ENCODE measurements at places on chromosomes 3 and 15.
A peak's percentile ranks its signal among the peaks of the same experiment; 100 is the strongest.

- no peaks in the 10 kb centered on the region for H3K27me3 ChIP-seq
- H3K4me1 ChIP-seq, result no peaks in the 10 kb centered on the region
- no peak for DNase-seq
- no peak overlapping the region for H3K27ac ChIP-seq
Measured at GRCh38 chr3:120550546-120550945, 45.6 kb upstream of the NDUFB4 start.

DNA sequence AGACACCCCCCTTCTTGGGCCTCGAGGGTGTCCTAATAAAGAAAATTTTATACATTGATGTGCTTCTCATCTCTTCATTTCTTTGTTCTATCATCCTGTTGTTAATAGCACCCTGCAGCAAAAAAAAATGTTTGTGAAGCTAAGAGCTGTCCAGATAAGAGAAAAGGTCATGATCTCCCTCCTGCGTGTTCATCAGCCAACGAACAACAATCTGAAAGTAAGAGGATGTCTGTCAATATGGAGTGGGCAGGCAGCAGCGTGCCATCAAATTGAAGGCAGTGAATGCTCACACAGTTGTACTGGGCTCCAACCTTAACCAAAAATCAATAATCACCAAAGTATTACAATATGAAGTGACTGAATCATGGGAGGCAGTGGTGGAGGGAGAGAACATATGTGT, 418.6 kb upstream of the ONECUT1 start:
- DNase-seq, result no peak
- H3K36me3 ChIP-seq, result no peaks in the 10 kb centered on the region
- no peak overlapping the region for H3K4me3 ChIP-seq
- H3K4me1 ChIP-seq, result no peaks in the 10 kb centered on the region
- no peak overlapping the region for H3K27ac ChIP-seq
- no peaks in the 10 kb centered on the region for H3K27me3 ChIP-seq

- no peaks in the 10 kb centered on the region for H3K36me3 ChIP-seq
- no peaks in the 10 kb centered on the region for H3K27me3 ChIP-seq
- no peaks in the 10 kb centered on the region for H3K4me1 ChIP-seq
Measured at GRCh38 chr3:120364821-120365220, 15.7 kb upstream of the LRRC58 start.

DNA sequence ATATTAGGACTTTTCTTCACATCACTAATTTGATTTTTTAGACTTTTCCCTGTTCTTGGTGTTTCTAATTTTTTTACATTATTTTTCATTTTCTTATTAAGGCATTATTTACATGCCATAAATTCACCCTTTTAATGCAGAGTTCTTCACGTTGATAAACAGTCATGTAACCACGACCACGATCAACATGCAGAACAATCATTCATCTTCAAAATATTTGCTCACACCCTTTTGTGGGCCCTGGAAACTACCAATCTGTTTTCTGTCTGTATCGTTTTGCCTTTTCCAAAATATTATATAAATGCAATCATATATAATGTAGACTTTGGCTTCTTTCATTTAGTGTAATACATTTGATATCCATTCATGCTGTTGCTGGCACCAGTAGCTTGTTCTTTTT, 48.7 kb downstream of the ARRDC4 start:
- H3K36me3 ChIP-seq, result no peaks in the 10 kb centered on the region
- H3K4me1 ChIP-seq, result no peaks in the 10 kb centered on the region
- no peak overlapping the region for H3K4me3 ChIP-seq

GRCh38 chr15:29765898-29766527, 56.3 kb downstream of the TJP1 start:
- no peak for DNase-seq
- no peak overlapping the region for H3K4me3 ChIP-seq
- no peaks in the 10 kb centered on the region for H3K4me1 ChIP-seq
- no peak overlapping the region for H3K27ac ChIP-seq
- H3K36me3 ChIP-seq, result peaks cover 1% of the 10 kb centered on the region

DNA sequence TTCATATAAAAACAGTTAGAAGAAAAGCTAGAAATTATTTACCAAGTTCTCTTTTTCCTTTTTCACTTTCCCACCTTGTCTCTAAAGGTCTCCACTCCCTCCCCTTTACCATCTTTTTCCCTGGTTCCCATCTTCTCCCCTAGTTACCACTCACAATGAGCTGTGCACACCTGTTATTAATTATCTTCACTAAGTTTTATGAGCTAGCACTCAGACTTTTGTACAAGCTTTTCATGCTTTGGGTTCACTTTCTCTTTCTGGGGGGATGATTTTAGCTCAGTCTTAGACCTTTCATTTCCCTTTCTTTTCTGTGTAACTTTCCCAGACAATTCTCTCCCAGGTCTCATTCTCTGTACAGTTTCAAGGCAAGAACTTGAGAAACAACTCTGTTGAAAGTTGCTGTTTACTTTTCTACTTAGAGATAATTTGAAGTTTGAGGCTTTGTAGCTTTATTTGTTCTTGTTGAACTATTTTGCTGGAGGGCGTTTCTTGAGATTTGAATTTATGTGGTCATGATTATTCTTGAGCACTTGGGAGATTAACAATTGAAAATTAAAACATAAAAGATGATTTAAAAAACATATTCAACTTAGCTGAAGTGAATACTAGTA, 24.0 kb upstream of the AADAC start:
- H3K4me1 ChIP-seq, result peaks cover 47% of the 10 kb centered on the region
- H3K27me3 ChIP-seq, result no peaks in the 10 kb centered on the region
- no peaks in the 10 kb centered on the region for H3K36me3 ChIP-seq
- peak; percentile 47 for DNase-seq

DNA sequence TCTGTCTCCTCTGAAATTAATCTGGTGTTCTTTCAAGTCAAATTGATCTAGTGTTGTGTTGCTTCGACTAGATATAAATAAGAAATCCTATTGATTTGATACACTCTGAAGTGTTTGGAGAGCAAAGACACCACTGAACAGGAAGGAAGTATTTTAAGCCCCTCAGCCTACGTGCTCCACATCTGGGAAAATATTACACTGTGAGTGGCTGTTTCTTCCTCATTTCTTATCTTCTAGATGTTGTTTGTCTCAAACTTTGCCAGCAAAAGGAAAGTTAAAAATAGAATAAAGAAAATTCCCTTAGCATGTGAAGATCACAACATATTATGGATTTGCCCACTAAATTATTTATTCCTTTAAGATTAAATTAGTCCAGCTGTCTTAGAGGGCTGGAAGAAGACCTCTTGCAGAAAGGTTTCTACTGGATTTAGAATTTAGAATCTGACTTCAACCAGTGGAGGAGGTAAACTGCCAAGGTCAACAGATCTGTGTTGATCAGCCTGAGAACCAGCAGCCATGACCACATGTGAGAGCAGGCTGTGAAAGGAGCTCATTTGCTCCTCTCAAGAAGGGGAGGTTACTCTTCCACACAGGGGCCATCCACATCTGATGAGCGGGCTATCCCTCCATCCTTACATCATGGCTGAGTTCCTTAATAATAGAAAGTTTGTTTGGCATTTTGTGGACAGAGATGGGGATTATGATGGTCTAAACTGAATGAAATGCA, 46.3 kb upstream of the ACKR4 start:
- H3K27ac ChIP-seq, result no peak overlapping the region
- no peak overlapping the region for H3K4me3 ChIP-seq
- H3K36me3 ChIP-seq, result no peaks in the 10 kb centered on the region

- H3K27ac ChIP-seq, result no peak overlapping the region
- no peak overlapping the region for H3K4me3 ChIP-seq
- no peak for DNase-seq
Measured at GRCh38 chr3:66362541-66362941, 138.3 kb downstream of the LRIG1 start.

DNA sequence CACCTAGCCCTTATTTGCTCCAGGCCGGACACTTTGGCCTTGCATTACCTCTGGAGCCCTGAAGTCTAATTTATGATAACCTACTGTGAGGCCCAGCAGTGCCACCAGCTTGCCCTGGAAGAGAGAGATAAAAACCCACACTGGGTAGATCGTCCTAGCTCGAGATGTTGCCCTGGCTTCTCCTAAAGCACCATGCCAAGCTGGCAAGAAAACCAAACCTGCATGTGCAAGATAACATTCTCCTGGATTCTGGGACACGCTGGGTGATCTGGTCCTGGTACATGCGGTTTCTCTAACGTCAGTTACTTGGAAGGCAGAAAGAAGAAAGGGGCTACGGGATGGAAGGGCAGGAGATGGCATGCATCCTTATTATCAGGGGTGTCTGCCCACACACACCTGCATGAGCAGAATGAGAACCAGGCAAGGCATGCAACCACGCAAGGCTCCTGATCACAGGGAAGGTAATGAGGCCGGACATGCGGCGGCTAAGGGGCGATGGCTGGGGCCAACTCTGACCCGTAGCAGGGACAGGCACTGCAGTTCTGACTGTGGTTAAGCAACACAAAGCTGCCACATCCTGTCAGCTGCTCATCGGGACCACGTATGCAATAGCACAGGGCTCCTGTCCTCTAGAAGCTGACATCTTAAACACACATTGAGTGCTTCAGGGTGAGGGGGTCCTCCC, 73.0 kb downstream of the OXNAD1 start:
- no peak for DNase-seq
- no peak overlapping the region for H3K27ac ChIP-seq
- peaks cover 5% of the 10 kb centered on the region for H3K4me1 ChIP-seq
- 0 out of 2 replicates have a peak, but pooled peaks cover 1% of the 10 kb centered on the region for H3K36me3 ChIP-seq
